ENCODE measurements at places on chromosomes 1 and 21.

DNA sequence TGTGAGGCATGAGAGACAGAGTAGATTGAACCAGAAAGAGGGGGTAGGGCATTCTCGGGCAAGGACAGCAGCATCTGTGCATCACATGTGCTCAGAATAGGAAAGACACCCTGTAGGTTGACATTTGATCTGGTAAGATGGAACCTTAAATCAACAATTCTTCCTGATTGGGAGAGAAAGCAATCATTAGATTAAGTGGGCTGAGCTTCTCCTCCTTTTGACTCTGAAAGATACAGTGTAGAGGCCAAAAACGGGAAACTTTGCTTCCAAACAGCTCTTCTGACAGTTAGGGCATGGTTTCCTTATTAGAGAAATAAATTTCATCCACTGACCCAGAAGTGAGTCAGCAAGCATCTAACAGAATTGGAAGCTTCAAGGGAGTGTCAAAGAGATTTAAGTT lies 9.7 kb downstream of the KIF14 start:
- DNase-seq, result no peak

DNA sequence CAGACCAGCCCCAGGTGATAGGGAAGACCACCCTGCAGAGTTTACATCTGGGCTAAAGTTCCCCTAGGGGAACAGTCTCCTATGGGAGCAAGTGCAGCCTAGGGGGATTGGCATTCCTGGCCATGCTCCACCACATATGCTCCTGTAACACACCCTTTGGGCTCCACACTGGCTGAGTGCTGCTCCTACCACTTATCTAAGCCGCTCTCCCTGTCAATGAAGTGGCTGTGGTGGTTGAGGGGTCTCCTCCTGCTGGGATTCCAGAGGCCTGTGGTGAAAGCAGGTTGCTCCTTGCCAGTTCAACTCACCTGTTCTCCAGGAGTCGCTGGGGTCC lies 51.1 kb downstream of the COL24A1 start:
- no peak for DNase-seq

GRCh38 chr1:51727366-51727765 lies 110.5 kb downstream of the OSBPL9 start:
- no peak for DNase-seq

- no peak for DNase-seq
Observed at GRCh38 chr21:35028451-35028978, 20.6 kb downstream of the RUNX1 start.

GRCh38 chr1:207960346-207960745 lies 49.4 kb upstream of the CD34 start:
- DNase-seq, result no peak

GRCh38 chr1:115430441-115431158 lies 92.6 kb upstream of the NGF start:
- no peak for DNase-seq

- DNase-seq, result no peak
Observed at GRCh38 chr1:216390956-216391355, 32.3 kb downstream of the USH2A start.

DNA sequence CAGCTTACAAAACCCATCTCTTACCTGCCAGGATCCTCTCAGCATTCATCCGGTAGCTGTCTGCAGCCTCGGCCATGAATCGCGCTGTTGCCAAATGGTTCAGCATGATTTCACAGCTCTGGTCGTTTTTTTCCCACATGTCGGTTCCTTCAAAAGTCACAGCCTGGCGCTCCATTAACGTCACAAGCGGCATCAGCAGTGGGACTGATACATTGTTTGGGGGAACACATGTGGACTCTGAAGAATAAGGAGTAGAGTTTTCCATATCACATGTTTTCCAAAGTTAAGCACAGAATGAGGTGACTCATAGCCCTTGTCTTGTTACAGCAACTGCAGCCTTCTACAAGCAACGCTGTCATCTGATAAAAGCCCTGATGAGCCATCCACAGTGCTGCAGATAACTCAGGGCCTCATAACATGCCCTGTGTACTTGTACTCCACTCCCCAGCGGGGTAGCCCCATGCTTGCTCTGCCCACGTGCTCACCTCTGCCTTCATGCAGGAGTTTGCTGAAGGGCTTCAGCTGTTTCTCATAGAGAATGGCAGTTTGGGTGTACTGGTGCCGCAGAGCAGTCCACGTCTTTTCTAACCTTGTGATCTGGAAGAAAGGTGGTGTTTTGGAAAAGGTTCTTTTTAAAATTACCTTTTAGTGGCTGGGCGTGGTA lies 114.2 kb downstream of the BCAR3 start:
- no peak for DNase-seq

DNA sequence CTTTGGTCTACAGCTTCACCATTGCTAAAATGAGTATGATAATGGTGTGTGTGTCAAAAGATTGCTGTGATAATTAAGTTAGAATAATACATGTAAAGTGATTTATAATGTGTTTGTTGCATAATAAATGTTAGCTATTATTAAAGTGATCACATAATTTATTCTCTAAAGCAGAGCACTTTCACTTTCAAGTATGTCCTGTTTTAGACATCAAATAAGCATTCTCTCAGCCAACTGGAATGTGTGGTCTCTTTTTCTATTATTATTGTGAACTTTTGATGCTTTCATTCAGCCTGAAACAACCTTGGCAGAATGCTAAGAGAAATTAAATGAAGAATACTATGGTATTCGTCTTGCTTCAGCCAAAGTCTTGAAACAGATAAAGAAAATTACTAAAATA lies 102.8 kb upstream of the COL11A1 start:
- DNase-seq, result no peak

GRCh38 chr1:22041505-22041904 lies 11.0 kb upstream of the CDC42 start:
- DNase-seq, result no peak

DNA sequence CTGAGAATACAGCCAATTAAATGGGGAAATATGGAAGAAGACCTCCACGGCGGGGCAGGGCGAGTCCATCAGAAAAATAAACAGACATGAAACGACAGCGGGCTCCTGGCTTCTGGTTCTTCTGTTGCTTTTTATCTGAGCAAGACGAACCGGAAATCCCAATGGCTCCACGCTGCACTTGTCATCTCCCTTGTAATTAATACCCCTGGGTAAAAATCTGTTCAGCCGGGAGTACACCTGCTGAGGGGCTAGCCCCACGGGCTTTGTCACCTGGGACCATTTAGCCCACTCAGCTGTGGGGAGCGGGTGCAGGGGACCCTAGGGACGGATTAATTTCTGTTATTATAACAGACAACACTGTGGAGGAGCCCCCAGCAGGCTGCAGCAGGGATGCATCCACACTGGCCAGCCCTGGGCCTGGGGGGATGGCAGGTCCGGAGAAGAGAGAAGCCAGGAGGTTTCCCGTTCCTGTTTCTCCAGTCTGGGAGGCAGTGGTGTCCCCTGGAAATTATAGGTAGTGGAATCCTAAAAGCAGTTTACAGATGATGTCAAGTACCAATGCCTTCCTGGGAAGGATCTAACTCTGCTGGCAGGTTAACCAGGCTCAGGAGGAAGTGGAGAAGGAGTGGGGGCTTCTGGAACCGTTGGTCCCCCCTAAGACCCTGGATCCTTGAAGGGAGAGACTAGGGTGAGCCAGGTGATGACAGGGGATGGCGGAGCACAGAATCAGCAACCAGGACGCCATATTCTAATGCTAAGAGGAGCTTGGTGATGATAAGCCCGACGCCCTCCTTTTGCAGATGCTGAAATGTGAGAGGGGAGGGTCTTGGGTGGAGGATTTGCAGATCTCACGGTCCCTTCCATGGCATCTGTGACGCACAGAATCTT lies 566.1 kb downstream of the PTPRU start:
- no peak for DNase-seq

- no peak for DNase-seq
Observed at GRCh38 chr1:18795002-18795689, 64.3 kb downstream of the TAS1R2 start.

DNA sequence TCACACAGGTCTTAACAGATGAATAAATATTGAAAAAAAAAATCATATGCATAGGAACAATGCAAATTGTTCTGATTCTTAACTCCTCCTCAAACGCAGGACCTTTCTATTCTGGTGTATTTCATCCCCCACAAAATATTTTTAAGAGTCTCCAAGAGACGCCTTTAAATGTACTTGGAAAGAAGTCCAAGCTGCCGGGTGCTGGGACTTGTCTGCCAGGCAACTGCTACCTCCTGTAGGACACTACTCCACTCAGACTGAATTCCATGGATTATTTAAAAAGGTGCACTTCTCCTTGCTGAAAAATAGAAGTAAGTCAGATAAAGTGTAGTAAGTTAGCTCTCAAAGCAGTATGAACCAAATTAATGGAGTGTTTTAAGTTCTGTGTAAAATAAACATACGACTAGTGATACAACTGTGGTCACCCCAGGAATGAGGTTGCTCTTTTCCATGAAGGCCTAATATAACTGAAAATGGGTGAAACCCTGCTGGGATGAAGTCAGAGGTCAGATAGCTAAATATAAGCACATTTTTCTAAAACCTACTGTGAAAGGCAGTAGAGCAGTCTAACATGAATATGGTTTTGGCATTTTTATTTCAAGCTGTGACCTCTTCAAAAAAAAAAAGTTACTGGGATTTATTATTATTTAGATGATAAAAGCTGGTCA lies 189.2 kb upstream of the PBX1 start:
- DNase-seq, result no peak

- no peak for DNase-seq
Observed at GRCh38 chr1:224559981-224560728, 56.0 kb upstream of the CNIH3 start.

DNA sequence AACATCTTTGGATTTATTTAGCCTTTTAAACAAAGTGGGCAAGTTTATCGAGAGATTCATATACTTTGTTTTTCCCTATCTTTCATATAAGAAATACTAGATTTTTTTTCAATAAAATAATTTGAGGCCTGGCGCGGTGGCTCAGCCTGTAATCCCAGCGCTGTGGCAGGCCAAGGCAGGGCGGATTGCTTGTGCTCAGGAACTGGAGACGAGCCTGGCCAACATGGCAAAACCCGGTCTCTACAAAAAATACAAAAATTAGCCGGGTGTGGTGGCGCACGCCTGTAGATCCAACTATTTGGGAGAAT lies 1.6 kb upstream of the CDC14A start:
- DNase-seq, result no peak

- no peak for DNase-seq
Observed at GRCh38 chr1:204150702-204151551, 917 bp downstream of the ETNK2 start.

- DNase-seq, result no peak
Observed at GRCh38 chr1:94240822-94241221, 3.4 kb upstream of the ARHGAP29 start.

DNA sequence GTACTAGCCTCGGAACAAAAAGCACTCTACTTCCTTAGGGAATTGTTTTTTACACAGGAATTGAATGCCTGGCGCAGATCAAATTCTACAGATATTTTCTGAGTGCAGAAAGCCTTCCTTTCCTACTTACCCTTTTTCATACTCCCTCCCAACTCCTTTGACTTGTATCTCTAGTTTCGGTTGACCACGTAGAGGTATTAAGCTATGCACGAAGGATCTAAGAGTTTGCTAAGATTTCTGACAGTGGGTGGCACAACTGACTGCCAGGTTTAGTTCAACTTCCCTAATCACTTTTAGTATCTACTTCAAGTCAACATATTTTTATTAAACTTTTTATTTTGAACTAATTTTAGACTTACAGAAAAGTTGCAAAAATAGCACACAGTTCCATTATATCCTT lies 5.0 kb downstream of the TOR1AIP2 start:
- no peak for DNase-seq

DNA sequence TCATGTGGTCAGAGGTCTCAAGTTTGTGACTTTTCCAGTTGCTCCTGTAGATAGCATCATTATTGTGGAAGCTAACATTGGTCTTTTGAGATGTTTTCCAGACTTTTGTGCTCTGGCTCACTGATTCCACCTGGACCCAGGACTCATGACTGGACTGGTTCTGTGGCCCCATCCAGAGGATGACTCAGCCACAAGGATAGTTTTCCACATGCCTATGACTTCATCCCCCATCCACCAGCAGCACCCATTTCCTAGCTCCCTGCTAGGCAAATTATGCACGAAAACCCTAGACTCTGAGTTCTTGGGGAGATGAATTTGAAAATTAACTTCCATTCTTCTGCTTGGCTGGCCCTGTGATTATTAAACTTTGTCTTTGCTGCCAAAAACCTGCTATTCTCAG lies 949.3 kb downstream of the MRPL39 start:
- DNase-seq, result no peak

- DNase-seq, result no peak
Observed at GRCh38 chr21:28418726-28419514, 573.8 kb downstream of the LTN1 start.

- DNase-seq, result no peak
Observed at GRCh38 chr1:85330214-85330631, 53.8 kb upstream of the BCL10 start.

- no peak for DNase-seq
Observed at GRCh38 chr1:228684607-228685006, 50.7 kb upstream of the RHOU start.

DNA sequence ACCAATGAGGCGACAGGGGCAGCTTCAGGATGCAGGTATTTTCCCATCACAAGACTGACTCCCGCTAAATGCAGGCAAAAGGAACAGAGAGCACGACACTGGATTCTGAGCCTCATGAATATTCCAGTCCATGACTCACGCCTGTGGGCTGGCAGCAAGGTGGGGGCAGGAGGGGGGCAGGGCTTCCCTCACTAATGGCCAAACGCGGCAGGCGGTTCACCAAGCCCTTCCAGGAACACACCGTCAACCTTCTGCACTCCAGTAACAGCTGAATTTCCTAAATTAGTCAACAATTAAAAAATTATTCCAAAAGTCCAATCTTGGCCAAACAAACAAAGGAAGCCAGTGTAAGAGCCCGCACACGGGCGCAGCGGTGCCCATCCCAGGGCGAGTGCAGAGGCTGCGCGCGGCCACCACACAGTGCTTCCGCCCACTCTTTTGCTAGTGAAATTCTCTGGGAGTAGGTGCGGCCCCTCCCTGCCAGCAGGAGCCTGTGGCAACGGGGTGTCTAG lies 12.5 kb upstream of the GPR153 start:
- no peak for DNase-seq

- DNase-seq, result no peak
Observed at GRCh38 chr1:156368889-156369684, at the start of gene RHBG. TSS of gene RHBG (plus strand) at chr1:156369211. CDS start at chr1:156369250, 39 bp downstream.

- peak; percentile 76 for DNase-seq
Observed at GRCh38 chr1:175154629-175155472, 37.7 kb downstream of the KIAA0040 start.

DNA sequence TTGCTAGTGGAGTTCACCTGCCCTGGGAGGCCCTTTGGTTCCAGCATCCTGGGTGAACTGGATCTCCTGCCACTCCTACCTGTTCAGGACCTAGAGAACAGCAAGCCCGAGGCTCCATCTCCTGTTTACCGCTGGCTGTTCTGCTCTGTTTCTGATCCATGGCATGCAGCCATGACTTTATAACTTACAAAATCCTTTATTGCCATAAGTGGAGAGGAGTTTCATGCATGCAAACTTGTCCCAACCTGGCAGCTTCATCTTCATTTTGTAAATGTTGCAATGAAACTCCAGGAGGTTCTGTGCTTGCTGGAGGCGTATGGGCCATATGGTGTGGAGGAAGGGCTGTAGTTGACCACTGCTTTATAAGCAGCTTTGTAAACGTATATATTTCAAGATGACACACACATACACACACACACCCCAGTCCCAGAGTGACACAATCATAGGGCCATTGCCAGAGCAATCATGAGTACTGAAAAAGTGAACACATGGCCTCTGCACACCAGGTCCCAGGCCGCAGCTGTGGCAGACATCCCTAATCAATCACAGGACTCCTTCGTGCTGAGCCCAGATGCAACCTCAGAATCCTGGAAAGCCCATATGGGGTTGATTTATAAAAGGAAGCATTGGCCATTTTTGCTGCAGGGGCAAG lies 69.0 kb downstream of the UBIAD1 start:
- DNase-seq, result no peak

Measured in CD4-positive, alpha-beta T cell treated with Interleukin-6 at 100 ng/mL for 8 hours (primary cell).